ENCODE measurements at places on chromosomes 12 and 14.

DNA sequence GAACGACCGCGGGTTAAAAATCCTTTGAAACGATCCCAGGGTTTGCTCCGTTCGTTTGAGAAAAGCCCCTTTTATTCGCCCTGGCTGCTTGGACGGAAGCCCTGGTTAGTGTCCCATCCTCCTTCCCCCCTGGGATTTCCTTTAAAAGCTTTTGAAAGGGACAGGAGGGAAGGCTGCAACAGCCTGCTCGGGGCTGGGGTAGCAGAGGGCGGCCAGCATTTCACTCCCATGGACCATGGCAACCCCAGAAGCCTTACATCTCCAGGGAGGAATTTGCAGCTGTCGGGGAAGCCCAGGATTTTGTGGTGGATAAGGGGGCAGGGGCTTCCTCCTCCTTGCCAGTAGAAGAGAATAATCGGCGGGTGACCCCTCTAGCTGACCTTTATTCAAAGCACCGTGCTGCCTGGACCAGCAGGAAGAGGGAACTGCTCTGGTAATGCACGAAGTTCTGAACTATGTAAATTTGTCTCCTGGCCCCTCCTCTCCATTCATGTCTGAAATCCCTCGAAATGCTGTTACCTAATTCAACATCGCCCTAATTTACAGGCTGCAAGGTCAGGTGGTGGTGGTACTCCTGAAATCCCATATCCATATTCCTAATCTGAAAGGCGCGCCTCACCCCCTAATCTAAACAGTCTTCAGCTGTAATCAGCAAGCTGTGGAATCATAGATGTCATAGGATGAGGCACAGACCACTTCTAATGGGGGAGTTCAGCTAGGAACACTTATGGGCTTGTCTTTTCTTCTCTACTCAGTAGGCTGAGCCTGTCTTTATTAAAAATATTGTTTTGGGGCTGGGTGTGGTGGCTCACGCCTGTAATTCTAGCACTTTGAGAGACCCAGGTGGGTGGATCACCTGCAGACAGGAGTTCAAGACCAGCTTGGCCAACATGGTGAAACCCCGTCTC lies 1.0 kb upstream of the CLIP1 start:
- no peak for DNase-seq

- DNase-seq = no peak
These were observed 13.3 kb downstream of the NGDN start for GRCh38 chr14:23482823-23483148.

DNA sequence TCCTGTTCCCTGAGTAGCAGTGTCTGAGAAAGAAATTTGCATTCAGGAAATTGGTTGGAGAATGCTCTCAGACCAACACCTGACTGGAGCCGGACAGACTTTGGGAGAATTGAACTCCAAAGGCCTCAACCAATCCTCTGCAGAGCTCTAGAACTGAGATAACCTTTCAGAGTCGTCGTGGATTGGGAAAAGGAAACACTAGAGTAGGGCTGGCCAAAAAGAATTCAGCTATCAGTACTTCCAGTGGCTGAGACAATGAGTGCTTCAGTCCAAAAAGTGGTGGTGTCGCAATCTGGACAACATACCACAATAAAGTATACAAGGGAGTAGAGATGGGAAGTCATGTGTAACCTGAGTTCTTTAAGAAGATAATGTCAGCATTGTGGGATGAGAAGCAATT lies 377.1 kb downstream of the SLC16A7 start:
- DNase-seq = no peak

DNA sequence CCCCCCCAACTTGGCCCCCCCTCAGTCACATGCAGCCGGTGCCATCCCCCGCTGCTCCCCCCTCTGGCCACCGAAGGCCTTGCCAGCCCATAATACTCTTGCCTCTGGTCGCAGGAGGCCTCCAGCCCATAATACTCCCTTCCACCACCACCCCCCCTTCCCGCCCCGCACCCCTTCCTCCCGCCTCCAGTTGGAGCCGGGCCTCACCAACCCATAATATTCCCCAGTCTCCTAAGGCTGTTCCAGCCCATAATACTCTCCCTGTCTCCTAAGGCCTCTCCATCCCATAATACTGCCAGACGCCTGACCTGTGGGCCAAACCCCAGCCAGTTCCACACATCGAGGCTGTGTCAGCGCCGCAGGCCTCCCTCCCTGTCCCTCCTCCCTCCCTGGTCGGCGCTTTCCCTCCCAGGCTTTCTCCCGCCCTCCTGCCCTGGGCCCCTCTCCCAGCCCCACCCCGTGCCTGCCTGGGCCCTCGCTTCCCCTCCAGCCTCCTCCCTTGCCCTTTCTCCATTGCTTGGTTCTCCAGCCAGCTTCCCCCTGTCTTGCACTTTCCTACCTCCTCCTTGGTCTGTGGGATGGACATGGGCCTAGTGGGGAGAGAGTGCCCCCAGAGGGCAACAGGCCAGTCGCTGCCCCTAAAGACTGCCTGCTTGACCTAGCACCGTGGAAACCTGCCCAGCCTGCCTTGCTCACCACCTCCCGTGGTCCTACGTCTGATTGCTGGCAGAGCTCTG lies 6.8 kb upstream of the CHD4 start:
- DNase-seq = peak; percentile 94

DNA sequence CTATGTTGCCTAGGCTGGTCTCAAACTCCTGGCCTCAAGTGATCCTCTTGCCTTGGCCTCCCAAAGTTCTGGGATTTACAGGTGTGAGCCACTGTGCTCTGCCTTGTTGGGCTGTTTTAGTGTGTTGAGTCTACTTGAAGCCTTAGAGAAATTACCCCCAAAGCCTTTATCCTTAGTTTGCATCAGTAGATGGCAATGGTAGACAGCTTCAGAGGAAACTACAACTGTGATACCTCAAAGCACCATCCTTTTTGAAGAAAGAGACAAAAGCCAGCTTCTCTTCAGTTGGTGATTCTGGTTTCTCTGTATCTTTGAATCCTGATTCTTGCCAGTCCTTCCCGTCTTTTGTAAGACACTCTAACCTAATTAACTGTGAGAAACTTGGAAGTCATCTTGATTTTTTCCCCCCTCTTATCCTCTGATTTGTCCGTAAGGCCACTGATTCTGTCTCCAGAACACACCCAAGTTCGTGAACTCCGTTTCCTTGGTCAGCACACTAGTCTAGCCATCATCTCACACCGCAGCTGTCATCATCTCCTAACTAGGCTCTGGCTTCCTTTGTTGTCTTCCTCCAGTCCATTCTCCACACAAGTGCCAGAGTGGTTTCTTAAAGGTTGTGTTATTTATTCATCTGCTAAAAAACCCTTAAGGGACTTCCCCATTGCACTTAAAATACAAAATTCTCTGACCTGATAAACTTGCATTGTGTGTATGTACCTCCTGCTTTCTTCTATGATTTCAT lies 20.2 kb downstream of the ATP2A2 start:
- DNase-seq = no peak

DNA sequence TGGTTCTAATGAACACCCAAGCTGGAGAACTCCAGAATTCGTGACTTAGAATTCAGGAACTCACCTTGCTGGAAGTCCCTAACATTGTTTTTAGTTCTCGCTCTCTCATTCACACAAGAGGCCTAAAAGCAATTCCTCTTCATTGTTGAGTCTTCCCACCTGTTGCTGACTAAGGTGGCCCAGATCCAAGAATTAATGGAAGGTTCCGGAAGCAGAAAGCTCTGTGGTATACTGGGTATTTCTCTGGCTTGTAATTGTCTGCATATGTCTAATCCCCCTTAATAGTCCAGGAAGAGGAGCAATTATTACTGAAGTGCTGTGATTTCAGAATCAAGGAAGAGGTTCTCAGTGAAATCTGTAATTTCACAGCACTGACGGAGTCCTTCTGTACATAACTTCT lies 31.4 kb downstream of the TMEM233 start:
- DNase-seq = no peak

DNA sequence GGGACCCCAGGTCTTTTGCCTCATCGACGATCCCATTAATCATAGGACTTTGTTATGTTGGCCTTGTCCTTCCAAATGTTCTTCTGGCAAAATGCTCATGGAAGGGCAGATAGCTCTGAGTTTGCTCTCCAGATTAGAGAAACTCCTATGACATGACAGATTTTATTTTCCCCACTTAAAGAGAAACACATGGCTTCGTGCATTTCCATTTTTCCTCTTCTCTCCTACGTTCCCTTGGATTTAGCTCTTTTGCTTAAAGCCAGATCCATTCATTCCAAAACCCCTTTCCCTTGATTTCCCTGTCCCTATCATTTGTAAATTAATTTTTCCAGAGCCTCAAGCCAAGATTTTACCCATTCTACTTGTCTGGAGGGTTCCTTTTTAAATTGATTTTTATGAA lies 2.9 kb downstream of the PRIMA1 start:
- DNase-seq = no peak

Measured in right cardiac atrium (tissue), 5 donors.